ENCODE measurements at places on chromosomes 5 and 9.

- DNase-seq = no peak
These were observed 117.3 kb upstream of the FGF10 start for GRCh38 chr5:44506561-44506960.

GRCh38 chr9:79433703-79434102, 138.1 kb upstream of the TLE4 start:
- DNase-seq = no peak

DNA sequence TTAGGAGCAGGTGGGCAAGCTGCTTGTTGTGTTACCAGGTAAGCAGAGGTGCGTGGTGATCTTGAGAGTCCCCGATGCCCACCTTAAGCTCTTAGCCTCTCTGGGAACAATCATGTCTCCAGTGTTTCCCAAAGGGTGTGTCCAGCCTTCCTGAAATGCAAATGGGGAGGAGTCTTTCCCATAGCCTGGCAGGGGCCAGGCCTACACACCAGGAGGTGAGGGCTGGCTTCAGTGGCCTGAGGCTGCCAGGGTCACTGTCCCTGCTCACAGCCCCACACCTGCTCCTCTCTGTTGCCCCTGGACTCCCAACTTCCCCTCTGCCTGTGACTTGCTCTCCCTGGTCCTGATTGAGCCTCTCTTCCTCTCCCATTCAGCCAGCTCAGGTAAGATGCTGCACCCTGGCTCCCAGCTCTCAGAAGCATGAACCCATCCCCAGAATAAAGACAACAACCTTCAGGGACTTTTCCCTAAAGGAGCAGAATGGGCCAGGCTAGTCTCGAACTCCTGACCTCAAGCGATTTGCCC, 65.7 kb upstream of the PHYKPL start:
- no peak for DNase-seq

DNA sequence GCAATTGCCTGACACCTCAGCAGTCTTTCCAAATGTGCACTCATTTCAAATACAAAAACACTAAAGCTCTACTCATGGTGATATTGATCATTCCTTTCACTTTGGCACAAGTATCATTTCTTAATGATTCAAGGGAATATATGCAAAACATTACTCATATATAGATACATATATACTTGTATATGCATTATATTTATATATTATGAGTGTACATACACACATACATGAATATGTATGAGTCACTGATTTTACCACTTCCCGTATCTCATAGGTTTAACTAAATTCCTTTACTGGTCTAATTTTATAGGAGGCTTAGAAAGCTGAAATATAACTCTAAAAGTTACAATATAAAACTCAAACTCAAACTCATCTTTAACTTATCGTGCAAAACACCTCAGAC, 156.5 kb downstream of the CDH9 start:
- DNase-seq = no peak

DNA sequence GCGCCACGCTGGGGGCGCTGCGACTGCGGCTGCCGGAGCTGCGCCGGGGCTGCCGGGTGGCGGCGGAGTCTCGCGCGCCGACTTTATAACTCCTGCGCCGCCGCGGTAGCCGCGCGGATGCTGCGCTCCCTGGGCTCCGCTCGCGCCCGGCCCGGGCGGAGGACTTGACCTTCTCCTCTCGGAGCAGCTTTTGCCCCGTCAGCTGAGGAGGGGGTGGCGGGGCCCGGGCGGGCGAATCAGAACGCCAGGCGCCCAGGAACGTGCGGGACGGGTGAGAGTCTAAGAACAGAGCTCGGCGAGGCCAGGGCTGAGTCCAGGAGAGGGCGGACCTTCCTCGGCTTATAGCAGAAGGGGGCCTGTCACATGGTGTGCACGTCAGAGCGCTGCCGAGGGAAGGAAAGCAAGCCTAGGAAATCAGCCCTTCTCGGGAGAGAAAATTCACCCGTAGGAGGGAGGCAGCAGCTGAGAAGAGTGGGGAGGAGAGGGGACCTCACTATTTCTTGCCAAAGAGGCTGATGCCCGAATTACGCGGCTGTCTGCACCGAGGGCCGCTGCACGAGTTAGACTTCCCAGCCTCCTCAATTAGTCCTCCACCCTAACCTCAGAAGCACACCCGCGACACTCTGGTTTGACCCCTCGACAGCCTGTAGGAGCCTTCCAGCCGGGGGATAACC, at the start of gene FOXD1:
Gene FOXD1 (minus strand): TSS at position 315 of the 674 bp plus-strand sequence. CDS start 415 bp downstream, outside the sequence.
- DNase-seq = peak; percentile 88

GRCh38 chr5:149271716-149272563, at the start of gene AFAP1L1:
Gene AFAP1L1, plus strand, starts transcription at chr5:149271859. Its CDS starts 110 bp downstream, at chr5:149271969.
- DNase-seq = peak; percentile 92

- no peak for DNase-seq
These were observed 9.3 kb upstream of the ZCCHC9 start for GRCh38 chr5:81292130-81292529.

DNA sequence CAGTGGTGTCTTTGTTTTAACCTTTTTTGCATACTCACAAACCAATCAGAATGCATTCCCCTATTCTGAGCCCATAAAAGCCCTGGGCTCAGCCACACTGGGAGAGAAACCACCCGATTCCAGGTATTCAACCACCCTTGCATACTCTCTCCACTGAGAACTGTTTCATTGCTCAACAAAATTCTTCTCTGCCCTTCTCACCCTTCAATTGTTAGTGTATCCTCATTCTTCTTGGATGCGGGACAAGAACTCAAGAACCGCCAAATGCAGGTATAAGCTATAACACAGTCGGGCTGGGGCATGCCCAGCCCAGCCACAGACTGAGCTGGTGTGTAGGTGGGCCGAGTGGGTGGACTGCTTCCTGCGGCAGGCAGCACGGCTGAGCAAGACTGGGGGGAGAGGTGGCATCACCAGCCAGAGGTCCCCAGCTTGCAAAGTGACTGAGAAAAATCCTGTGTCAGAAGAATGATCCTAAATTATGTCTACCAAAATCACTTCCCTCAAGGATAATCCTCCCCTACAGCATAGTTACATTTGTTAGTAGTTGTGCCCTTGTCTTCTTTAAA, 141.0 kb downstream of the SSBP2 start:
- no peak for DNase-seq

DNA sequence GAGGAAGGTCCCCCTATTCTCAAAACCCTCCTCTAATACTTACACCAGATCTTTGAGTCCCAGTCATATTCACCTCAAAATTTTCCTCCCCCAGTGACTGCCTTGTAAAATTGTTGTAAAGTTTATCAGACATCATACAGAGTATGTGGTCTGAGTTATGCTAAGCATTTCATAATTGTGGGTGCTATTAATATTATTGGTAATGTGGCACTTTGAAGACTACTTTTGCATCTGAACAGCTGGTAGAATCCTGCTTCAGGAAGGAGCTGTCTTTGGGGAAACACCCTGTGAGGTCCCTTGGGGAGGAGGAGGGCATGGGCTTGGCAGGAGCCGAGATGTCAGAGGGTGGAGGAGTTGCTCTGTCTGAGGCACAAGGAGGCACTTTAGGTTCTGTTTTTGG, 164.9 kb upstream of the ZNF618 start:
- no peak for DNase-seq
